Dermis blood vessel endothelial cell (primary cell): ENCODE measurements at places on chromosomes 4 and X.

- DNase-seq = no peak
Measured at GRCh38 chr4:73181231-73181630, 77.4 kb downstream of the ANKRD17 start.

GRCh38 chrX:2719774-2720447 lies 28.8 kb downstream of the CD99 start:
- no peak for DNase-seq

DNA sequence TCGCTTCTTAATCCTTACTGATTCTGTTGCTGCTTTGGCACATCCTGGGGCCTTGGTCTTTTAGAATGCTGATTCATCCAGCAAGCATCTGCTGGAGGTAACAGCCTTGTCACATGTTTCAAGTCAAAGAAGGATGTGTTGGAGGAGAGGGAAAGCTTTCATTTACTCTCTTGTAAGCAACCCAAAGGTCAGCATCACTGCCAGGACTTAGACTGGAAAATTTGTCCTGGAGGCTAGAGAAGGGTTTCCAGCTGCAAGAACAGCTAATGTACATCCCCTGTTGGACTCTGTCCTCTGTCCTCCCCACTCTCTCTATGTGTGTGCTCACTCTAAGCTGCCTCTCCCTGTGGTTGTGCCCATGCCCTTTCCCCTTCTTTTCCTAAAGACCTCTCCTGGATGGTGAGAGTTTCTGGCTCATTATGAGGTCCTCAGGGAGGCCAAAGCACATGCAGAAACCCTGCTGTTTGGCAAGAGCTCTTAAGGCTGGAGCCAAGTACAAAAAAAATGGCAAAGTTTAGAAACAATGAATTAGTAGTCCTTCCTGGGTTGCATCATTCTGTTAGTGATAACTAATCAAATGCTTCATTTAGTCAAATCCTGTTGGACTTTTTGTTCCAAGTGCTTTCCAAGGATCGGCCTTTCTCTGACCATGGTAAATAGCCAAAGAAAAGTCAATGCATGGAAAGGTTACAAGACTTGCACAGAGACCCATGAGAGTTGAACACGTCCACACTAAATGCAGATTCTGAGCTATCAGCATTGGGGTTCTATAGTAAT lies 13.4 kb upstream of the SRPX start:
- DNase-seq = peak; percentile 42

- no peak for DNase-seq
Measured at GRCh38 chr4:93761286-93761685, 67.3 kb upstream of the ATOH1 start.

- no peak for DNase-seq
Measured at GRCh38 chrX:149682956-149683947, 28.6 kb upstream of the MAGEA11 start.

- DNase-seq = no peak
Measured at GRCh38 chr4:136121426-136121825, 1410.9 kb downstream of the PCDH18 start.

GRCh38 chr4:146155152-146155724 lies 20.3 kb upstream of the LSM6 start:
- DNase-seq = no peak

GRCh38 chrX:138917781-138918180 lies 206.3 kb upstream of the FGF13 start:
- no peak for DNase-seq

- DNase-seq = no peak
Measured at GRCh38 chr4:156962058-156962358, 9.6 kb downstream of the PDGFC start.

DNA sequence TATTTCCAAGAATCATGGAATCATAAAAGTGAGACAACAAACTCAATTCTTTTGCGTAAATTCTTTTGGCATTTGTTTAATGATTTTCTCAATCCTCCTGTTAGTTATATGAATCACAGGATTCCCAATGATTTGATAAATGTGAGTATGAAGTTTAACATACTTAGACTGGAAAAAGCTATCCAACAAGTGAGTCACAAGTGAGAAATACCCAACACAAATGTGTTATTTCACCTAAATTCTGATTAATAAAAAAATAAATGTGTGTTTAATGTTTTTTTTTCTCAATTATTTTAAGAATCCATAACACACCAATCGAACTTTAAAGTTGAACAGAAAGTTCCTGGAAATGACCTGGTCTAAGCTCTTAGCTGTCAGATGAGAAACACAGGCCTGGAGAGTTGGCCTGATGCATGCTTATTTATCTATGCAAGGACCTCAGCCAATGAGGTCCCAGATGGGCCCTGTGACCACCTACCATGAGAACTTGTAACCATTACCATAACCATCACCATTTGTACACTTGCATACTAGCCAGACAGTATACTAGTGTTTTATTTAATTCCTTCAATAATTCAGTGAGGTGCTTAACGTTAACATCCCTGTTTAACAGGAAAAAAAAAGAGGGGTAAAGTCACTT lies 386.7 kb downstream of the SPRY1 start:
- DNase-seq = no peak

DNA sequence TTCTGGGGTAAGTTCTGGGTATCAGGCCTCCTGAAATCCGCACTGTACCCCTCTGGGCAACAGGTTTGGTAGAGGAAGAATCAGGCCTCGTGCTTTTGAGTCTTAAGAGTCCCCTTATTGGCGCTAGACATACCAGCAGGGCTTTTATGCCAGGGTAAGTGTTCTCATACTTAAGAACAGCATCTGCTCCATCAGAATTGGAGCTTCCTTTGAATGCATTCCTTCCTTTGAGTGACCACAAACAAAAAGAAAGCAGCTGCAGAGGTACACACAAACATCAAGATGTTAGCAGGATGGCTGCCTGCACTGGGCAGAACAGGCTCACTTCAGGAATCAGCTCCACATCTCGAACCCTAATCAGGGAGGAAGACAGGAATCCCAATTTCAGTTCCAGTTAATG lies 156.8 kb downstream of the MGST2 start:
- DNase-seq = no peak

- no peak for DNase-seq
Measured at GRCh38 chrX:20046864-20047263, 56.0 kb upstream of the BCLAF3 start.

DNA sequence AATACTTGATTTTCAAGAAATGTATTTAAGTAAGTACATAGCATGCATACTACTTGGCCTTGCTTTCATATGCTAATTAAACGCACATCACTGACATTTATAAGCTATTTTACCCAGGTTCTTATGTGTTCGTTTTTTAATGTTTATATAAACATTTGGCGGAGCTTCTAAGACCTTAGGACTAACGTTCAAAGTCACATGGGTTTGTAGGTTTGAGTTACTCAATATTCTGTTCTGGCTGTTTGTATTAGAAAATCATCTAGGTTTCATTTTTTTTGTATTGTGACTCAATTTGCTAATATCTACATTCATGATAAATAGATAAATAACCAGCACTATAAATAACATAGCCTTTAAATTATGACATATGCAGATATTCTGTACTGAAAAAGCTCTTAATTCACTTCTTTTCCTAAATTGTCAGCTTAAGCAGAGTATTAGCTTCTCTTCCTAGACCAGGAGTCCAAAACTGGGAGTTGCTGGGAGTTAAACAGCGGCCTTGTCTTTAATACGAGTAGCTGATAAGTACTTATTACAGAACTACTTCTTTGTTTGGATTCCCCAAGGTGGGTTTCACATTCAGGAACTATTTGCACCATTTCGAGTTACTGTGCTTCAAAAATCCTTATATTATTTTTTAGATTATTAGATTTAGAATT lies 42.0 kb downstream of the GUCY1B1 start:
- DNase-seq = no peak

- DNase-seq = no peak
Measured at GRCh38 chrX:119676949-119677653, 15.9 kb downstream of the SEPTIN6 start.

DNA sequence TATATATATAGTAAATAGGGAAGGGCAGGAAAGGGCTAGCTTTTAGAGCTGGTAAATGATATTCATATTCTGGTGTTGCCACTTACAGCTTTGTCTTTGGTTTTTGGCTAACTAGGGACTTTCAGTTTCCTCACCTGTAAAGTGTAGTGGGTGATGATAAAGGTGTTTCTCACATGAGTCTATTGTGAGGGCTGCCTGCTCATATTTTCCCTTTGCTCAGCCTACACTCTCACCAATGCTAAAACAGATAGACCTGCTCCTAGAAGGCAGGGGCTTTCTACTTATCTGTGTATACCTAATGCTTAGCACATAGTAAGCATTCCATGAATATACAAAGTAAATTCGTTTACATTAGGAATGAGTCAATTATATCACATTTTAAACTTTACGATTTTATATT lies 137.2 kb upstream of the HS3ST1 start:
- DNase-seq = no peak

GRCh38 chrX:24526616-24527015 lies 61.5 kb downstream of the PDK3 start:
- DNase-seq = no peak

DNA sequence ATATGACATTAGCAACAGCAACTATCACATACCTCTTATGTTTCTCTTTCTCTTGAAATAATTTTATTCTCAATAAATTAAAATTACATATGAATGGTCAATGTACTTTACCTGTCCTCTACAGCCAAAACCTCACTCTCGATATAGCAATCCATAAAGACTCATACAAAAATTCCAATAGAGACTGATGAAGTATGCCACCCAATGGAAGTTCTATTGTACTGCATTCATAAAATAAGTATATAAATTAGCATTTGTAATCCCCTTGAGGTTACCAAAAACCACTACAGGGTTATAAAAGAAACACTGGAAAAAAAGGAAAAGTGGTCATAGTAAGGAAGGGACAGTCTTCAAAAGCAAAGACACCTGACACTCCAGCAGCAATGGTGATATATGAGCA lies 32.8 kb downstream of the CLDN2 start:
- DNase-seq = peak; percentile 45

DNA sequence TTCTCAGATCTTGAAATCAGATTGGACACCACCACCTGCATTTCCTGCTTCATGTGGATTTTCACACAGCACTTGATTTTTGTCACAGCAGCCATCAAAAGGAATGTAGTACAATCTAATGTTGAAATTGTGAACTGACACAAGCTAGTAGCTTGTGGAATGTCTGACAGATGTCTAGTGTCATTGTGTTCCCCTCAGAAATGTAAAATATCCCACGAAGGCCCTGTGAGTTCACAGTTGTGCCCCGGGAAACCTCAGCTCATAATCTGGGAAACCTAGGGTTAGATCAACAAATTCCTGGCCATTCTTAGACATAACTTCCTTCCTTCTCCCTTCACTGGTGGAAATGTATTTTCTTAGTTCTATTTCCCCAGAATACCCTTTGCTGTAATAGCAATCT lies 205.7 kb downstream of the AR start:
- peak; percentile 0 for DNase-seq

DNA sequence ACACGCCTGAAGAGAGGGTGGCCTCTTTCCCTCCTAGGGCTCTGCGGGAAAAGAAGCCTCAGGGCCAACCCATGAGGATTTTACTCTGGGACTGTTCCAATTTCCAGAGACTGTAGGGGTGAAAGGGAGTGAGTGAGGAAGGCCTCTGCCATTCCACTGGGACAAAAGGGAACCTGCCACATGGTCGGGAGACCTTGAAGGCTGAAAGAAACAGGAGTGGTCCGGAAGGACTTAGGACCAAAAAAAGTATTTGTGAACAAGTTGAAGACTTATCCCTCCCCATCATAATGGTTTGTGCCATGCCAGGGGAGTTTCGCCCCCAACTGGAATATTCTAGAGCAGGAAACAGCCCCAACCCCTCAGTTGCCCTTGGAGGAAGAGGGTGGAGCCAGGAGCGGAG lies at the start of gene TEX13B:
TSS of gene TEX13B (minus strand) at position 15 of the 400 bp plus-strand sequence. CDS start 243 bp downstream, outside the sequence.
- no peak for DNase-seq

DNA sequence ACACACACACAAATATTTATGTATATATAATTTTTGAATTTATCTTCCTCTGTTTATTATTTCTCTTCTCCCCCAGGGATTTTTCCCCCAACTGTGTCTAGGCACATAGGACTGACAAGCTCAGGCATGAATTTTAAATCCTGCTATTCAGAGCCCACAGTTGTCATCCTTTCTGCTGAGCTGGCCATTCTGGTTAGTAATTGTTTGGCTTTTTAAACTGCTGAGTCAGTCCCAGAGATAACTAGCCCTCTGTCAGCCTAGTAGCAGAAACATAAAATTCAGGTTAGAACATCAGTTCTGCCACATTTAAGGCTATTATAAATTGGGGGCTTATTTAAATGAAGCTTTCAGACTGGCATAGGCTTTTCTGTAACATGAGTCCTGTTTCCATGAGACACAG lies 151.7 kb upstream of the MAOA start:
- no peak for DNase-seq

DNA sequence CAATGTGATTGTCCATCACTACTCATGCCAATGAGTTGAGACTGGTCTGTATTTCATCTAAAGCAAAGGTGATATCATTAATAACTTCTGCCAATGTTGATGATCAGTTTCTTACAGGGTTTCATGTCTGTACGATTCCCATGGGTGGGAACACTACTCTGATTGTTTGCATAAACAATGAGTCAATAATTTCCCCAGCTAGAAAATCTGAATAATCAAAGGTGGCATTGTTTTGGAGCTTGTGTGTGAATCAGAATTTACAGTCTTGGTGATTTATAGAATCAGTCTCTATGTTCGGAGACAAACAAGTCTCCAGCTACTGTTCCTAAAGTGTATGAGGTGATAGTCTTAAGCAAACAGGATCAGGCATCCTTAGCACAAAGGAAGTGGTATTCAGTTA lies 35.5 kb upstream of the PARM1 start:
- DNase-seq = no peak

DNA sequence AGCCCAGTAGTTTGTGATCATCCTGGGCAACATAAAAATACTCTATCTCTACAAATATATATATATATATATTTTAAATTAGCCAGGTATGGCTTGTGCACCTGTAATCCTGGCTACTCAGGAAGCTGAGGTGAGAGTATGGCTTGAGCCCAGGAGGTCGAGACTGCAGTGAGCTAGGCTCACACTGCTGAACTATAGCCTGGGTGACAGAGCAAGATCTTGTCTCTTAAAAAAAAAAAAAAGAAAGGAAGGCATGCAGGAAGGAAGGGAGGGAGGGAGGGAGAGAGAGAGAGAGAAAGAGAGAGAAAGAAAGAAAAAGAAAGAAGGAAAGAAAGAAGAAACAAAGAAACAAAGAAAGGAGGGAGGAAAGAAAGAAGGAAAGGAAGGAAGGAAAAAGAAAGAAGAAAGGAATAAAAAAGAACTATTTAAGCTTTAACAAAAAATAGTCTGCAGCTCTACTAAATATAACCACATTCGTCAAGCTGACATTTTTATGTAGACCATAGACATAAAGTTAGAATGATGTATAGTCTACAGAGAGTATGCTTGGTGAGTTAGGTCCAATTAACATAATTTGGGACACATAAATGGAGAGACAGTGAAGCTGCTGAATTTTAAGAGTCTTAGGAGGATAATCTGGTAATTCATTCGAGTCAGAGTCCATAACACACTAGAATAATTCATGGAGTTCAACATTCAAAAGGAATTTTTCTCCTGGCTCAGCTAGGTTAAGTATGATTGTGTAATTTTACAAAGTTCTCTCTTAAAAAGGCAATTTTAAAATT lies 111.9 kb downstream of the GLRA3 start:
- DNase-seq = no peak
